ENCODE measurements at places on chromosomes 6 and 20.

GRCh38 chr6:158002249-158002950 lies 20.7 kb downstream of the SYNJ2 start:
- DNase-seq = no peak

DNA sequence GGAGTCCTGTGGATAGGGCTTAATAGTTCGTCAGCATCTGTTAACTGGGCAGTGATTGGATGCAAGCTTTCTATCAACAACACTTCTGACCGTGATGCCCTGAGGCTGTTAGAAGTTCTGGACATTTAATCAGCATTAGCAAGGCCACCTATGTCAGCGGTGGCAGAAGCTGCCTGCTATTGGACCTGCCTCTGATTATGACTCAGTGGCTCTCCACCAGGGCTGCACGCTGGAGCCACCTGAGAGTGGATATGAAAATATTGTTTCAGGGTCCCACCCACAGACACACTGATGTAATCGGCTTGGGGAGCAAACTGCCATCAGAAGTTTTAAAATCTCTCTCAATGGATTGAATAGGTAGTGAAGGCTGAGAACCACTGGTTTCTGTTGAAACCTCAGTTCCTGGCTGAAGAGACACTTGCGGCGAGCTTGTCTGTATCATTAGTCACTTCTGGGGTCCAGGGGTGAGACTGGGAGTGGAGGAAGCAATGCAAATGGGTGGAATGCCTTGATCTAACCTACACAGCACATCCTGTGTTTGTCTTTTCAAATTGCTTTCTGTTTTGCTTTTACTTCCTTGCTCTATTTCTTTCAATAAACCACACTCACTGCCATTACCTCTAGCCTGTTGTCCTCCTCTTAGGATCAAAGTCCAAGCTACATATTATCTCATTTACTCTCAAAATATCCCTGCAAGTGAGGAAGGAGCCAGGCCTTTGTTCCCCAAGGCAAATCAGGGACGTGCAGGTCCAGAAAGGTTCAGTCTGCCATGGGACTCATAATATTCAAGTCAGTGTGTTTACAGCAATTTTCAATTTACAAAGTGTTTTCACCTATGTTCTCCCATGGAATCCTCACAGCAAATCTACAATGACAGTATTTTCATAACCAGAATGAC lies 4.2 kb downstream of the CLIC5 start:
- no peak for DNase-seq

- no peak for DNase-seq
These were observed 64.8 kb upstream of the UNC93A start for GRCh38 chr6:167226383-167226685.

- DNase-seq = no peak
These were observed 769.9 kb downstream of the QKI start for GRCh38 chr6:164184410-164184809.

DNA sequence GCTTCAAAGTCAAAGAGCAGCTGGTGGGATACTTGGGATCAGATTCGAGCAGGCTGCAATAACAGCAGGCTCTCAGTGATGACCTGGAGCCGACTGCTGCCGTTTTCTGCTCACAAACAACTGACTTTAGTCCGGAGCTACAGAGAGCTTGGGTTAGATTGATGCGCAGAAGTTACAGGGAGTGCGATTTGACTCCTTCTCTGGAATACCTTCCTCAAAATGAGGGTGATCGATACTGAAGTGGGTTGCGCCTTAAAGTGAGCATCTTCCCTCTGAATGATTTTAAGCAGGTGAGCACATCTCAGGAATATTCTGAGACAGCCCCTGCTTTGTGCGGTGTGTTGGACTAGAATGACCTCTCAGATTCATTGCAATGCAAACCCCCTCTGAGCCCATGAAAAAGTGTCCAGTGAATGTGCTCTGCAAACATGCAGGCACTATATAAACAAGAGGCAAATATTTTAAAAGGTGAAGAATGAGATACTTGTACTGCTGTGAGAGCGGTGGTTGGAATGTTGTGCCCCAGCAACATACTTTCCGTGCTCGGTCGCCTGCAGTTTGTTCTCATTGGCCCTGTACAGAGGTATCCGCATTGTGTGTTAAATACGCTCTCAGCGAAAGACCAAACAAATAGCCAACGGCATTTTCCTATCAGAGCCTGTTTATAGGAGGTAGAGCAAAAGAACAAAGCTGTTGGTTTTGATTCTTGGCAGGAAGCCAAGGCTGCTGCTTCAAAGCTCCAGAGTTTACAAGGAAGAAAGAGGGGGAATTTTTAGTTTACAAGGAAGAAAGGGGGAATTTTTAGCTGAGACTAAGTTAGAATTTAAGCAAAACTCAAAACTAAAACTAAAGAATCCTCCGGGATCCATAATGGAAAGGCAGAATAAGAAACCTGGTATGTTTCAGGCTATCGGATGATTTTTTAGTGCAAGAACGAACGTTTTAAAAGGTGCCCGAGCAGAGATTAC lies 67.7 kb downstream of the PHACTR2 start:
- peak; percentile 14 for DNase-seq

- no peak for DNase-seq
These were observed 88.1 kb downstream of the SYNJ2 start for GRCh38 chr6:158069800-158070195.

DNA sequence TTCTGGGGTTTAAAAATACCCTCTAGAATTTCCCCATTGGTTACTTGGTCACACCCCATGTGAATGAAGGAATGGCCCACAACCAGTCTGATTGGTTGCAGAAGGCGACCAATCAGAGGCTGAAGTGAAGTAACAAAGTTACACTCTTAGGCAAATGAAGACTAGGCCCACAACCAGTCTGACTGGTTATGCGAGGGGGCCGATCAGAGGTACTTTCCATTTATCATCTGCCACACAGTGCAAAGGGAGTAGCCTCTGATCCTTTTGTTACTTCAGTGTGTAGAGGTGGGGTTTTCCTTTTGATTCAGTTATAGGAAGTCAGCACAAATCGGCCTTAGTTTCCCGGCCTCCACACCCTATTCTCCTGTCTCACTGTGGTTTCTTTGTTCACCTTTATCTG lies 61.2 kb upstream of the SGK1 start:
- no peak for DNase-seq

- no peak for DNase-seq
These were observed 212.3 kb downstream of the ERMARD start for GRCh38 chr6:169963581-169964297.

DNA sequence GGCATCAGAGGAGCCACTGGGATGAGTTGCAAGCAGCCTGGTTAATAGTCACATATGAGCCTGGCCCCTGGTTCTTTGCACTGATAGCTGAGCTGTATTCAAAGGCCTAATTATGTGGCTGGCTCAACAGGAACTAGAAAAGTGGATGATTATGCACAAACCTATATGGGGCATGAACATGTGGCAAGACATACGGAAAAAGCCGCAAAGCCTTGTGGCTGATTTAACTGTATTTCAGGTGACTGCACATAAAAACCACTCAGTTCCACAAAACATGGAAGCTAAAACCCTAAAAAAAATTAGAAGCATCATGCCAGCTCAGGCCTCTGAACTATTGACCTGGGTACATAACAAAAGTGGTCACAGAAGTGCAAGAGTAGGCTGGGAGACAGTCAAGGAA lies 13.0 kb upstream of the MUC22 start:
- no peak for DNase-seq

DNA sequence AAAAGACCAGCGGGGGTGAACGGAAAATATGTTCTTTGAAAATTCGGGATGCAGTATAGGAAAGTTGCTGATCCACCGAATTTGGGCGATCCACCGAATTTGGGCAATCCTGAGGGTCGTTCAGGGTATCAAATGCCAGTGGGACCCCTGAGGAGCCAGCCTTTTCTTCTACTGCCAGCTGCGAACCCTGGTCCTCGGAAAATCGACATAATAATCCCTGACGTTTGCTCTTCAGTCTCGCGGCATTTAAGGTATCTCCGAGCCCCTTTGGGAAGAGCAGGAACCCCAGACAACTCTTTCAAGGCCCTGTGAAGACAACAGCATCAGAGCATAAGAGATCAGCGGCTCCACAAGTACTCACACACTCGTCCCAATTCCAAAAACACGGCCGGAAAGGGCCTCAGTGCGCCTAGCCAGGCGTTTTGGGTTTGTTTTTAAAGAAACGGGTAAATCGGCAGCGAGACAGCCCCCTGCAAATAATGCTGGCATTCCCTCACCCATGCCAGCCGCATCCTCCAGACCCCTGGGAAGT lies 1.0 kb downstream of the SIM1 start:
- no peak for DNase-seq

DNA sequence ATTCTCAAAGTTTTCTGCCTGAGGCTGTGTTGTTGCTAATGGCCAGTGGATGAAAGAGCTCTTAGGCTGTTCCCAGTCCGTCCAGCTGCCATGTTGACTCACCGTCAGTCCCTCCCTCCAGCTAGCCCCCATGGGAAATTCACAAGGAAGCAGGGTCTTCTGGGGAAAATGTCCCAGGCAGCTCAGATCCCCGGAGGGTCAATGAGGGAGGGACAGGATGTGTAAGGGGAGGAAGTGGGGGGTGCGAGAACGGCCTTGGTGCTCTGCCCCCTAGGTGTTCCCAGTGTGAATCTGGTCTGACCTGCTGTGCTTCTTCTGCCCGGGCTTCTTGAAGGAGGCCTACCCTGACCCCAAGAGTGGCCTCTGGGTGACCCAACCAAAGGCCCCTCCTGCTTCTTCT lies 65.9 kb downstream of the CEBPB start:
- no peak for DNase-seq

DNA sequence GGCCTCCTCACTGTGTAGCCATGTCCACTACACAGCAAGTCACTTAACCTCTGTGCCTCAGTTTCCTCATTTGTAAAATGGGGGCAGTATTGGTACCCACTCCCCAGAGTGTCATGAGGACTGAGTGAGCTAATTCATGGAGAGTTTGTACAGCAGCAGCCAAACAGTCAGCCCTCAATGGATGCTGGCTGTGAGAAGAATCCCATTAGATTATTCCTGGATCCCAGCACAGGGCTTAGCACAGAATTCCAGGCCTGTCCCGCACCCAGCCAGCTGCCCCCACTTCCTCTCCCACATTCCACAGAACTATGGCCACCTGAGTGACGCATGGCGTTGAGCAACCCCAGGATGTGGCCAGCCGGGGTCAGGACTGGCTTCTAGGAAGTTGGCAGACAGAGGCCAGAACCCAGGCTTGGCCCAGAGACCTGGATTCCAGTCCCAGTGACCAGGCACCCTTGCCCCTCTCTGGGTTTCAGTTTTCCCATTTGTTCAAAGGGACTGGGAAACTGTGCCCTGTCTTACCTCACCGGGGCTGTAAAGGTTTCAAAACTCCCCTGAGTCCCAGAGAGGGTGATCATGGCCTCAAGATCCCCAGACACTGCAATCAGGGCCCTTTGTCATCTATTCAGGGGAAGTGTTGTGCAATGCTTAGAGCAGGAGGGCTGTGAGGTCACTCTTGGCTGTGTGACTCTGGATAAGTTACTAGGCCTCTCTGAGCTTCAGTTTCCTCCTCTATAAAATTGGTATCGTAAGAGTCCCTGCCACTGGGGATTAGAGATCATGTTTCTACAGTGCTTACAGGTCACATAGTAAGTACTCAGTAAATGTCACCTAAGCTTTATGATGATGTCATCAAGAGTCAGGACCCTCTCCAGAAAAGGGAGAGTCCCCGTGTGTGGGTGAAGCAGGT lies 3.0 kb upstream of the TGM2 start:
- peak; percentile 84 for DNase-seq

- peak; percentile 93 for DNase-seq
These were observed 213.0 kb upstream of the CITED2 start for GRCh38 chr6:139587469-139587868.

GRCh38 chr6:36312854-36313648 lies 23.6 kb downstream of the BNIP5 start:
- no peak for DNase-seq

- DNase-seq = no peak
These were observed 139.9 kb downstream of the MOXD1 start for GRCh38 chr6:132261354-132261753.

DNA sequence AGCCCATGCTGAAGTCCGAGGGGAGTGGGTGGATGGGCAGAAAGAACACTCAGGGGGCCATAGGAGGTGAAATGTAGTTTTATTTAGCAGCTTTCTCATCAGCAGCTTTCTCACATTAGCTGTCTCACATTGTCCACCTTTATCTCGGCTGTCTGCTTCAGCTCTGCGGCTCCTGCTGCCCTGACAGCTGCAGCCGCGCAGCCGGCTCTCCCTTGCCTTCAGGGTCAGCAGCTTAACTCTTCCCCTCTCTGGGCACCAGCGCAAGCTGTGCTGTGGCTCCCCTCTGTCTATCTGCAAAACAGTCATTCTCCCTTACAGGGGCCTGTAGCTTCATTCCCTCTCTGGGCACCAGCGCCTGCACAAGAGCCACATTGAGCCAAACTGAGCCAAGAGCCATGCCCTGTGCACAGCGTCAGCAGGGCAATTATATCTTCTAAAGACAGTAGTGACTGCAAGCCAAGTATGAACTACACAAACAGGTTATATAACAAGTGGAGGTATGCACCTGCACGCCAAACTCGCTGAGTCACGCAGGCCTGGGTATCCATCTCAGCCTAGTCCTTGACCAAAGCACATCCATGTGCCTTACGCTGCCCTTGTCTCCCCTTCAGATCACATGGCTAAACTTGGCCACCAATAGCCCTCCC lies 198.8 kb downstream of the EYA2 start:
- no peak for DNase-seq

GRCh38 chr6:8828376-8828775 lies 393.0 kb upstream of the SLC35B3 start:
- no peak for DNase-seq

GRCh38 chr6:4901386-4902061 lies 102.3 kb downstream of the RPP40 start:
- DNase-seq = no peak

DNA sequence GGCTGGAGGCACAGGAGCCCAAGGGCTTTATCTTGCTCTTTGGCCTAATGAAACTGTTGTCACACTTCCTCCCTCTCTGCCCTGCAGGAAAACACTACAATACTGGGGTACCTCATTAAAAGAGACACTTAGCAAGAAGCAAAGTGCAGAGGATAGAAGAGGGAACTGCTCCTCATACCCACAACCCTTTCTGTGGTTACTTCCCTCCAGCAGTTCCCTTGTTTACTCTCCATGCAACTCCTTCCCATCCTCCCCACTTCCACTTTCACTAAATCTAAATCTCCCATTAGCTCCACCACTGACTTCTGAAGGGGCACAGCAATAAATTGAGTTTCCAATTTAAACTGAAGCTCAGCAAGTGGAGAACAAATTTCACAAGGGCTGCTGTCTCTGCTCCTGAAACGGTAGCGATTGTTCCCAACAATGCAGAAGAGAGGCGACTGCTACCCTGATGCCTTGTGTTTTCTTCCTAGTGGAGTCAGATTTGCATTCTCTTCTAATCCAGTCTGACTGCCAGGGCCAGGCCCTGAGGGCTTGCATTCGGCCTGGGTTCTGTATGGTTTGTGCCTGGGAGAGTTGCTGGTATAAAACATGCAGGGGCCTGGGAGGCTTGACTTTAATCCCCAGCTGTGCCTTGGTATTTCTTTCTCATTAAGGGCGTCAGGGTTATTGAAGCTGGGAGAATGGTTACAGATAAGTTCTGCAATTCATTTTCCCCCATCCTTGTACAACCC lies 454.7 kb downstream of the TFAP2B start:
- no peak for DNase-seq

DNA sequence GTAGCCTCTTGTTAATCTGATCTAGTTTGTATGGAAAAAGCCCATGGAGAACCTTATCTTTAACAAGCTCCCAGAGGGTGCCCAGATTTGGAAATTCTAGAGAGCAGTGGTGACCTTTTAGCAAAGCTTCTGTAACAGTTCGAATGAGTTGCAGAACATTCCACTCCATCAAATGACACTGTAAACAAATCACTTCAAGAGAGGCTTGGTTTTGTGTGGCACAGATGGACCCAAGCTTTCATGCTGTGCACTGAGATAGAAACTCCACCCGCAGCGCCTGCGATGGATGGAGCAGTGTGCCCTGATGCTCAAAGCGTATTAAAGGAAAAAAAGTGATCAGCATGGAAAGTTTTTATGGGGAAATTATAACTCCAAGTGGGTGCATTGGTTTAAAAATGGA lies 55.1 kb upstream of the ISM1 start:
- no peak for DNase-seq

All from GM04503 (cell line).